ENCODE measurements at places on chromosomes 5 and 9.

DNA sequence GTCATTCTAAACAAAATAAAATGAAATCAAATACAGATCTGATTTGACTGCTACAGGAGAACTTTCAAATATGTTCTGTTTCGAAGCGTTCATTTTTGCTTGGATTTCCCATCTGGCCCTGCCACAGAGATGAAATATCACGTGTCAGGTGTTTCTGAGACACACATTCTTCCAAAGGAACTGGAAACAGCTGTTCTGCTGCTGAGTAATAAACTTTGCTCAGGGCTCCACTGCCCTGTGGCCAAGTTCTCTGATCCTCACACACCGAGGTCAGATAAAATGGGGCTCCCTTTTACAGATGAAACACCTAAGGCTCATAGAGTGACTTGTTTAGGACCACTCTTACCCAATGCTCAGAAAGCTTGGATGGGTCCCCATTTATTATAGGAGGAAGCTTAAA, 42.5 kb downstream of the FRMPD1 start:
- no peak for DNase-seq

DNA sequence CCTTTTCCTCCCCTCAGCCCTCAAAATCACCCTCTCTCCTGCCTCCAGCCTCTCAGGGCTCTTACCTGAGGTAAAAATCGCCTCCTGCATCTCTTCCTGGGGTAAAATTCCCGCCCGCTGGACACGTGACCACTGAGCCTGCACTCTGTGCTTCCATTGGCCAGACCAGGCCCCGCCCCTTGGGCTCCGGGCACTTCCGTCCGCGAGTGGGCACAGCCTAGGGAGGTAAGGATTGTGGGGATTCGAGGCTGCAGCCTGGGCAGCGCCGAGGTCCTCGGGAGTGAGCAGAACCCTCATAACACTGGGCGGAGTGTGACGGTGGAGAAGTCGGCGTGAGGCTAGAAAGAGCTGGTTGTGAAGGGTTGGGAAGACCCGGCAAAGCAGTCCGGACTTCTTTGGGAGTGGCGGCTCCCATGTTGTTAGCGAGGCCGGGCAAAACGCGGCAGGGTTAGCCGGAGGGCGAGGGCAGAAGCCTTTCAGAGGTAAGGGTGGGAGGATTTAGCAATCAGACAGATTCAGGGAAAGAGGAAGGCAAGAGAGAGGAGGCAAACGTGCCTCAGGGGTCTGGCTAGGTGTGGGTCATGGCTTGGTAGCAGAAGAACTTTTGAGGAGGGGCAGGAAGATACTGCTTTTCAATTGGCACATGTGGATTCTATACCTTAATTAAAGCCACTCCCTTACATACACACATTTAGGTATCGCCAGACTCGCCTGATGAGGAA, at the start of gene SHOC1:
TSS of gene SHOC1 (minus strand) at position 103 of the 722 bp plus-strand sequence. CDS start 3,519 bp downstream, outside the sequence.
- no peak for DNase-seq

- no peak for DNase-seq
Measured at GRCh38 chr9:131370638-131371037, 23.2 kb upstream of the PRRC2B start.

DNA sequence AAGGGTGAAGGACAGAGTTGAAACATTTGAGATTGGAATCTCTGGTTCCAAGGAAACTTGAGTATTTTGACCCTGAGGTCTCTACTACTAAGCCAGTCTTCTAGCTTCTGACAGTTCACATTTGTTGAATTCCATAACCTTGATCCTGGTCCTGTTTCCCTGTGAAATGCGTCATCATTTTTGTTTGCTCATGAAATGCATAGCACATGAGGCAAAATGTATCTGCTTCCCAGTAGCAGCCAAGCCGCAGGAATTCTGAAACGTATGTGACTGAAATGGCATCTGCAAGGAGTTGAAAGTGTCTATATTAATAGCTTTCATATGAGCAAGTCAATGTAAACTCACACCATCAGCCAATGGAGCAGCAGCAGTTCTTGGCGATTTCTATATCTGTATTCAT, 307.9 kb downstream of the CSNK1G3 start:
- DNase-seq = no peak

GRCh38 chr5:170006021-170006420, 25.7 kb upstream of the INSYN2B start:
- no peak for DNase-seq

GRCh38 chr9:136189394-136190236, 15.3 kb downstream of the LHX3 start:
- no peak for DNase-seq

- no peak for DNase-seq
Measured at GRCh38 chr5:32692036-32692746, 18.9 kb upstream of the NPR3 start.

- no peak for DNase-seq
Measured at GRCh38 chr9:135851748-135852147, 55.6 kb downstream of the CAMSAP1 start.

DNA sequence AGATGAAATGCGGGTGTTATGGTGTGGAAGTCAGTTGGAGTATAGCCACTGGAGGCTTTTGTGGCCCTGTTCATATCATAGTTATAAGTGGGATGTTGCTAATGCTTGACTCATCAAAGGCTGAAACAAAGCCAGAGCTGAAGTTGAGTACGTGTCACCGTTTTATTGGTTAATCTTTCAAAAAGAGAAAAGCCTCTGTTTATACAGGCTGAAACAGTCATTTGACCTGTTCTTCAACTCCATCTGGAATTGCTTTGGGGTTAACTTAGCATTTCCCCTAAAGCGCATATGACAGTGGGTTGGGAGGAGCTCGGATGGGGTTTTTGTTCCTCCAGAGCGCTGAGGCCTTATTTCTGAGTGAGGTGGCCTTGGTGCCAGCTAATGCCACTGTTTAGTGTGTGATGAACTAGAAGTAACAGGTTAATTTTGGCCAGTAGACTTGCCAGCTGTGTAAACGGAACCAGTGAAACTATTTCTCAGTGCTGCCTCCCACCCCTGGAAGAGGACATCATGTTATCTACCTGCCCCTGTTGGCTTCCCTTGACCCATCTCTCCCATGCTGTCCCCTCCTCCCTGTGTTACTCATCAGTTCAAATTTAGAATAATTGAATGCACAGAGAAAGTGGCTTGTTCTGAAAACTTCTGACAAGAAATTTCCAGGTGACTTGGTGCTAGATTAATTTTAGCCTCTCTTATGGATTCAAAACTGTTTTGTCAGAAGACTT, 34.2 kb downstream of the MTAP start:
- no peak for DNase-seq

DNA sequence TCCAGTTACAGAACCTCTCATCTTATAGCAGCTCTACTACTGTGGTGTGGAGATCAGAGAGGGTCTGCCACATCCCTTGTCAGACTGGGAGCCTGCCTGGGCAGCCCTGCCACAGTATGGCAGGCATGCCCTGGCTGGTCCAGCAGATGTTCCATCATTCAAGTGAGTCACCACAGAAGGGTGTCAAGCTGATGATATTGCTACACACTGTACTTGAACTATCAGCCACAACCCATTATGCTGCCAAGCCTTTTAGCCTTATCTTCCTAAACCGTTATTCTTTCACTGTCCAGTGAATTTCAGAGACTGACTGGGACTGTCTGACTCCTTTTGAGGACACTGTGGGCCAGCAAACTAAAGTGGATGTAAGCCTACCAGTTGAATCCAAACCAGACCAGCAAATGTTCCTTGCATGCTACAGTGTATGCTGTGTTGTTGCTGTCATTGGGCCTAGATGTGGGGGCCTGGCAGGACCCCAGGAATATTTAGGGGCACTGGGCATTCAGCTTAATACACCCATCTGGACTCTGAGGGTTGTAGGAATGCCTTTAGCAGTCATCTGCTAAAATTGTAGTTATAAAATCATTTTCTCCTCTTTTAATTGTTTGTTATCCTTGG, 202.6 kb downstream of the NR3C1 start:
- no peak for DNase-seq

DNA sequence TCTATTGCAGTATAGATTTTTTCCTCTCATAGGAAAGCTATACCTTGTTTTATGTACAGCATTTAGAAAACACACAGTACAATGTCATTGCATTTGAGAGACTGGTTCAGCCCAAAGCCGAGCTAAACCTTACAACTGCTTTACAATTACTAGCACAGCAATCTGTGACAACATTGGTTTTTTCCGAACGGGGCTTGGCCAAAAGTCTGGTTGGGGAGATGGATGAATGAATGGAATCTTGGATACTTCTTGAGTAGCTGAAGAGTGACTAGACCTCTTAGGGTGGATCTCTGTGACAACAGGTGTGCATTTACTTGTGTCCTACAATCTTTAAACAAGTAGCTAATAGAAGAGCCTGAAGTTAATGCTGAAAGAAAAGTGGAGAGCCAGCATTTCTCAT, 1.2 kb downstream of the SGCD start:
- DNase-seq = no peak

DNA sequence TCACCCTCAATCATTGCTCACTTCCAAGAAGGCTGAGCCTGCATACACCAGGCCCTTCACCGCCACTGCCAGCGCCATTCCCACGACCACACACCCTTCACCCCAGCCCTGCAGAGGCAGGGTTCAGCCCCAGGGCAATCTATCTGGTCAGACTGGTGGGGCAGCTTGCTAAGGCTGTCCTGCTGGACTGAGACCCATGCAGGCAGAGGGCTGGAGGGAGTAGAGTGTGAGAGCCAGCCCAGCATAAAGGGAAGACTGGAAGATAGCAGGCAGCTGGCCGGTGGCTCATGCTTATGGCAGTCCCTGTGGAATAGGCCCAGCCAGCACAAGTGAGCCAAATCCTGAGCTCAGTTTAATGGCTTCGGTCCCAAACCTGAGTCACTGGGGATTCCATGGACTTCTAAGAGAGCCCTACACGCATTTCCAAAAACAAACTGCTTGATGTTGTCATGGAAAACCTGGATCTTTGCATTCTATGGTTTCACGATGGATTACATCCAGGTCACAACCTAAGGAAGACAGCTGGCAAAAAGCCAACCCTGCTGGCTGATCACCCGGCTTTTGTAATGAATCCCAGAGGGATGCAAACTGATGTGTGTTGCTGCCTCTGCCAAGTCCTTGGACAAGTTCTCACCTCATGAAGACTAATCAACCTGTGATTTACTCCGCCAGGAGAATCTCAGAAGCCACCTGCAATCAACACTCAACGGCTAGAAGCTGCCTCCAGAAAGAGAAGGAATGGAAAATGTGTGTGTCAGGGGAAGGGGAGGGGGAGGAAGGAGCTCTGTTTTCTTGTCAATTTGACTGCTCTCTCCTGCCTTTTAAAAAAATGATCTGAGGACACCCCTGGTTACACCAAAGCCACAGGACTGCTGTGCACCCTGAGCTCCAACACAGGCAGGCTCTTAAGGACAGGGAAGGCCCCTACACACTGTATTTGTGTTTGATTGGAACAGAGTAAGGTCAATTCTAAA, 143.6 kb downstream of the LHFPL2 start:
- no peak for DNase-seq

- DNase-seq = no peak
Measured at GRCh38 chr5:140570058-140570457, 5.4 kb downstream of the SLC35A4 start.

DNA sequence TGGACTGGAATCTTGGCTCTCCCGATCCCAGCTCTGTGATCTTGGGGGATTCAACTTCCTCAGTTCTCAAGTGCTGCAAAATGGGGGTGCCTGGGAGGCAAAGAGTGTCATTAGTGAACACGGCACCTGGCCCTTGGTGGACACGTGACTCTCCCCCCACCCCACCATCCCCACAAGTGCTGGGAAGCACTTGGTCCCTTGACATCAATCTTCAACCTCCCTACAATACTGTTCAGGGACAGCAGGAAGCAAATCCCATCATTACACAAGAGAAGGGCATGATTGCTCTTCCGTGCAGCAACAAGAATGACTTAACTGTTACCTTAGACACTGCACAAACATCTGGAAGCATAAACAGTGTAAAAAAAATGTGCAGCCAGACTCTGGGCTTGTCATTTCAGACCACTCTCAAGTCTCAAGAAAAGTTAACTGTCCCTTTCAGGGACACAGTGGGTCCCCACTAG, 61.4 kb downstream of the PSMB7 start:
- no peak for DNase-seq

DNA sequence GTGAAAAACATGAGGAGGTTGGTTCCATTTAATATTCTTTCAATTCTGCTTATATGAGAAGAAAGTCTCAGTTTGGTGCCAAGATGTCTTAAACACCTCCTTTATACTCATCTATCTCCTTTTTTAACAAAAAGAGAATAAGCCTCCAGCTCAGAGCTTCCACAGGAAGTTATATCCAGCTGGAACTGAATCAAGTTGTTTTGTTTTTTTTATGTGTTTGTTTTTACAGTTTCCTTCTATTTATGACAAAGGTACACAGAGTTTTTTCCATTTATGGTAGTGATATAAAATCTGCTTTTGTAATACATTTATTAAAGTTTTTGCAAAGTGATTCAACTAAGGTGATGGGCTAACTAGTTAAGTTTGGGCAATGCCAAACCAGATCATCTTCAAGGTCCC, 10.4 kb downstream of the SPARC start:
- DNase-seq = no peak

- DNase-seq = no peak
Measured at GRCh38 chr5:134110382-134110781, 4.1 kb upstream of the TCF7 start.

- DNase-seq = no peak
Measured at GRCh38 chr5:81286059-81286617, 15.2 kb upstream of the ZCCHC9 start.

- DNase-seq = no peak
Measured at GRCh38 chr9:27626244-27627187, 53.2 kb upstream of the C9orf72 start.

- no peak for DNase-seq
Measured at GRCh38 chr9:120913647-120914264, 12.8 kb downstream of the TRAF1 start.

GRCh38 chr9:370086-370485, 155.4 kb downstream of the DOCK8 start:
- no peak for DNase-seq

GRCh38 chr9:16864649-16865434, 5.6 kb downstream of the BNC2 start:
- no peak for DNase-seq

GRCh38 chr5:36366883-36367282, 65.2 kb upstream of the RANBP3L start:
- no peak for DNase-seq

DNA sequence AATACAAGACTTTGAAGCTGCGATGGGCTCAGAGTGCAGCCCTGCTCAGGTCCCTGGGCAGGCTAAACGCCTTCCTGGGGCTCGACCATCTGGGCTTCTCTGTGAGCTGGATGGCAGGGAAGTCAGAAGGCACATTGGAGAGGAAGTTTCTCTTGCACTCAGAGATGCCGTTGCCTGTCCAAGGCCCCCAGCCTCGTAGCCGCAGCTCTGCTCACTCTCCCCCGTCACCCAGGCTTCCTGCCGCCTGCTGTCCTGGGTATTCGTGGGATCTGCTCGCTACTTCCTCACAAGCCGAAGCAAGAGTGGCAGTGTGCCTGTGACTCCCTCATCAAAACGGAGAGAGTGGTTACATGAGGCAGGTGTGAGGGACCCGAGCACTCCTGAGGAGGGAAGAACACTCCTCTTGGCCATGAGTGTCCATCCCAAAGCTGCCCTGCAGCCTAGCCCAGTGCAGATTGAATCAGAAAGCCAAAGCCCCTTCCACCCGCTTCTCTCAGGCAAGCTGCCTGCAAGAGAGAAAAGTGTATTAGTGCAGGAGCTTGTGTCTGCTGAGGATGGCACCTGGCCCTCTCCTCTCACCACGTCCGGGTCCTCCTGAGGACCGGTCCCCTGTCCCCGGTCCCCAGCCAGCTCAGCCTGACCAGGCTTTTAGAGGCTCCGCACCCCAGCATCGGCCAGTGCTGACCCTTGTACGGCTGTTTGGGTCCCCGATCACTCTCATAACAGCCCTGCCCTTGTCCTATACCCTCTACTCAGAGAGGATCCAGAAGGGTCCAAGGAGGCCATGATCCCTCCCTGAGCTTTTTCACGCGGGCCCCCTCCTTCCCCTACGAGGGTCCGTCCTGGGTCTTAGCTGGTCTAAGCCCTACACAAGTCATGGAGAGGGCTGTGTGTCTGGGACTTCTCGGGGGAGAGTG, 7.3 kb downstream of the FCN2 start:
- no peak for DNase-seq
